Fibroblast of skin of left quadriceps (primary cell): ENCODE measurements at places on chromosomes 1 and 21.

DNA sequence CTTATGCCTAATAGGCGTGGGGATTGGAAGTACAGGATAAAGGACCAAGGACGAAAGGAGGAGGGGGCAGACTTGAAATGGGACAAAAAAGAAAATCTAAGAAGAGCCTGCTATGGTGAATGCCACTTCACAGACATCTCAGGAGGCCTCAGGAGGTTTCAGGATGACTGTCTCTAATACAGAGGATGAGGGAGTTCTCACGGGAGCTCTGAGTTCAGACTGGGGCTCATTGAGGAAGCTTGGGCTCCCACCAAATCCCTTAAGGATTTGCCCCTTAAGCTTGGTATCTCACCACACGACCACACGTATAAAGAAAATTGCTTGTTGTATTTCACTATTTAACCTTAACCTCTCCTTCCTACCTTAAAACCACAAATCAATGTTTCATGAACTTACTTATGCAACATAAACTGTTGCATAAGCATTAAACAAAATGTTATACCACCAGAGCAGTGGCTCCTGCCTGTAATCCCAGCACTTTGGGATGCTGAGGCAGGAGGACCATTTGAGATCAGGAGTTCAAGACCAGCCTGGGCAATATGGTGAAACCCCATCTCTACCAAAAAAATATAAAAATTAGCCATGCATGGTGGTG, 12.4 kb downstream of the SLC30A1 start:
- no peak for DNase-seq

DNA sequence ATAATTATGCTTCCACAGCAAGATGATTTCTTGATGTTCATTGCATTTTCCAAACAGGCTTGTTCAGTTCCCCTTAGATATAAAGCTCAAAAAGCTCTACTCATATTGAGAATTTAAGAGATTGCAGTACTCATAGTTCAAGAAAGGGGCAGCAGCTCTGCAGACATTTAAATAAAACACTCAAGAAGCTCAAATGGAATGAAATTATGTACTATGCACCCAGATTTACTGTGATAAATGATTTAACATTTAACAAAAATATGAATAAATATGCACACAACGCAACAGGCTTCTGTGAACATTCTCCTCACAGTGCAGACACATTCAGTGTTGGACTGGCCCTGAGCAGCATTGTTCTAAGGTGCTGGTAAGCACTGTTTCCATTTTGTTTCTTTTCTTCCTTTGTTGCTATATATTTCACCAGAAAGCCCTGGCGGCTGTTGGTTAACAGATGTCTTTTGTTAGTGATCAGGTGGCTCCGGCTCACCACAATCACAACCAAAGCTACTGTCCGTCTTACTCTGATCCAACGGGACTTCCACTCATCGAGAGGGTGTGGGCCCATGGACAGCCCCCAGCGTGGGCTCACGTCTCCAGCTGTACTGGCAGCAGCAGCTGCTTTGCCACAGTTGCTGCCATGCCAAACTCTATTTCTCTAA, 1440.3 kb downstream of the NCAM2 start:
- DNase-seq, result no peak

- DNase-seq, result no peak
These were observed 251.0 kb downstream of the PTPRU start for GRCh38 chr1:29487291-29487690.

- no peak for DNase-seq
These were observed 245.7 kb upstream of the RGS18 start for GRCh38 chr1:191912517-191912916.

DNA sequence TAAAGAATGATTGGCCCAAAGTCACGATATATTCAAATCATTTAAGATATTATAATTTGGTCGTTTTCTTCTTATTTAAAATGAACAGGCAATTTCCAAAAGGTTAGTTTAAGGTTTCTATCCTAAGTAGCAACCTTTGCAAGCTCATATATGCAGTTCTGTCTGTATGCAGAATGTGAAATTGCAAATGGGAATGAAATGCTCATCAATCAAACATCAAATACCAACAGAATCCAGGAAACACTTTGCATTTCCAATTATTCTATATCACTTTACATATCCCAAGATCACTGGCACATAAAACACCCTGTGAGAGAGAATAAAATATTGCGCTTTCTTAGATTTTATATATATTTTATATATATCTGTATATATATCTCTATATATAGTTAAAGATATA, 237.3 kb downstream of the NRIP1 start:
- no peak for DNase-seq

- DNase-seq, result no peak
These were observed 29.1 kb upstream of the CNN3 start for GRCh38 chr1:94955767-94956632.

DNA sequence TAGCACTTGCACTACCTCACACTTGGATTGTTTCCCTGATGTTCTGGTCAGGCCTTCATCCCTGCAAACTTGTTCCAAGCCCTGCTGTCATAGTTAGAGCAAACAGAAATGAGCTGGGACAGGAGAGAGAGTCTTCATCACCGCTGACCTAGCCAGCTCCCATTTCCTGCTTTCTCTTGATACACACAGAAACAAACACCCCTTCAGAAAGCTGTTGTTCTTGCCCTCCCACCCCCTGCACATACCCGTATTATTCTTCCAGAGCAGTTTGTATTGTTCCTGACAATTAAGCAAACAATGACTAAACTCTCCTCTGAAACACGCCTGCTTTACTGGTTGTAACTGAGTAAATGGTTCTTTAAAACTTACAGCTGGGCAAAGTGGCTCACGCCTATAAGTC, 2.9 kb upstream of the SYT2 start:
- DNase-seq, result no peak

DNA sequence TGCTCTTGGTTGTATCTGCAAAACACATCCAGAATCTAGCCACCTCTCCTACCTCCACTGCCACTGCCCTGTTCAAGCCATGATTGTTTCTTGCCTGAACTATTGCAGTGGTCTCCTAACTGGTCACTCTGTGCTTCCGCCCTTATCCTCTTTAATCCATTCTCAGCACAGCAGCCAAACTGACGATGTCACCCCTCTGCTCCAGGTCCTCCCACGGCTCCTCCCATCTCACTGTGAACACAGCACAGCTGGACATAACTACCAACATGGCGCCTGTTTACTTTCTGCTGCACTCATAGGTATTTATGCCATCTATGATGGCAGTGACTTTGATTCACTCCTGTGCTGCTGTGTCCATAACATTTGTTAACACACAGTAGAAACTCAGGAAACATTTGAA, 406.7 kb downstream of the DISC1 start:
- no peak for DNase-seq

- DNase-seq, result peak; percentile 85
These were observed 48.7 kb downstream of the SPAG17 start for GRCh38 chr1:118136187-118136941.

GRCh38 chr1:59138402-59138801, 158.5 kb upstream of the FGGY start:
- DNase-seq, result no peak

GRCh38 chr1:51922040-51922439, 43.5 kb upstream of the NRDC start:
- no peak for DNase-seq
